Stimulated activated CD8-positive, alpha-beta memory T cell treated with anti-CD3 and anti-CD28 coated beads, Interleukin-2, amount 100 ng/mL, for 1 hour (primary cell): ENCODE measurements at places on chromosomes 3 and 15.

DNA sequence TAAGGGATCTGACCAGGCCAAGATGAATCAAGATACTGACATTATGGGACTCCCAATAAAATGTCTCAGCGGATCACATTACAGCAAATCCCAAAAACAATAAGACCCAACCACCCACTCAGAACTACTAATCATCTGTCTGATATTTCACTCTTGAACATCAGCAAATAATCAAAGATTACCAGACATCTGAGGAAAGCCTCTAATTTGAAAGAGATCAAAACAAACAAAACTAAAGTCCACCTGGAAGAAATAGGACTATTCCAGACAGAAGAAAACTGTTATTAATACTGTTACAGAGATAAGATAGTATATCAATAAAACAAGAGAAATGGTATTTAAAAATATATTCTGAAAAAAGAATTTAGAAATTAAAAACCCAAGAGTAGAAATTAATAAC lies 29.0 kb downstream of the TP53BP1 start:
- DNase-seq = no peak

DNA sequence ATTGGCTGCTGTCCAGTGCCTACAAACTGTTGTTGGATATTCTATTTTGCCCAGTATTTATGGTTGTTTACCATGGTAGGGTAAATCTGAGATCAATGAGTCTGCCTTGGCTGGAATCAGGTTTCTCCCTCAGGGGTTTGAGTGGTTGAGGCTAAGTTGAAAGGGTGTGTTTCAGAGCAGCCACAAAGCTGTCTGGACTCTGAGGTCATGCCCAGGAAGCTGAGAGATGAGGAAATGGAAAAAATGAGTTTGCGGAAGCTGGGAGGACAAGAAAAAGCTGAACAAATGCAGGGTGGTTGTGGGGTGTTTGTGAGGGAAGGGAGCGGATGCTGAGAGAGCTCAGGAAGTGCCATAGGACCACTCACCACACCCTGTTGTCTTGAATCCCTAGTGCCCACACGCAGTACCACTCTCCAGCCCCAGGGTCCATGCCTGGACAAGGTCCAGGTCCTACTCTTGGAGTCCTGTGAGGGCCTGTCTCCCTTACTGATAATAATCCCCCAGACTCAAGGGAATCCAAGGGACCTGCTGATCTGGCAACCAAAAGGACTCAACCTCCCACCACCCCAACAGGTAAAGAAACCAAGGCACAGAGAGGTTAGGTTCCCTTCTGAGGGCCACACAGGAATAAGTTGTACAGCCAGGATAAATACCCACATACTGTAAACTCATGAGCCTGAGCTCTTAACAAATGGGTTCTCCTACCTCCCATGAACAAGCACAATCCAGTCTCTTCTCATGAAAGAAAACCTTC lies 81.6 kb downstream of the PPCDC start:
- no peak for DNase-seq

DNA sequence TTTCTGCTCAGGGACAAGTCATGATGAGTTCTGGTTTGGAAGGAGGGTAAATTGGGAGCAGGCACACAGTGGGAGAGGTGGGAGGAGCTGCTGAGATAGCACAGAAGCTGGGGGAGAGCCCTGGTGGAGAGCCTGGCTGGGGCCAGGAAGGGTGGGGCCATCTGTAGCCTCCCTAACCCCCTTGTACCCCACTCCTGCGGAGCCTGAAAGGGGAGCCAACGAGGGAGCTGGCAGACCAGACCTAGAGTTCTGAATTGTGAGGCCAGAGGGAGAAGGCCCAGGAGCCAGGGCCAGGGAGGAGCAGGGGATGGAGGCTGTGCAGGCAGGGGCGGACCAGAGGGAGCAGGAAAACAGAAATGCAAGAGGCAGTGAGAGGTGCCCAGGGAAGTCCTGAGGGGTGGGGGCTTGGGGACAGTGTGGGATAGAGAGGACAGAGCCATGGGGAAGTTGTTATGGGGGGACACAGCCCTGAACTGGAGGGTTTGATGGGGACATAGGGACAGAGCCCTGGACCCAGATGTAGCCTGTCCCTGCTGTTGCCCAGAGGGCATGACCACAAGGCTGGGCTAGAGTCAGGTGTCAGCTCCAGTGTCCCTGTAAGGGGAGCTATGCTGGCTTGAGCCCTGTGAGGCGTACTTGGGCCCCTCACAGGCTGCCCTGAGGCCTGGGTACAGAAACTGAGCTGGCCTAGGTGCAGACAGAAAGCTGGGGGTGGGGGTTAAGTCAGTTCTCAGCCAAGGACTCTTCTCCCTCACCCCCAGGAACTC lies 1.2 kb downstream of the TMIE start:
- DNase-seq = no peak

- DNase-seq = no peak
Measured at GRCh38 chr3:20458994-20459716, 273.1 kb upstream of the SGO1 start.

DNA sequence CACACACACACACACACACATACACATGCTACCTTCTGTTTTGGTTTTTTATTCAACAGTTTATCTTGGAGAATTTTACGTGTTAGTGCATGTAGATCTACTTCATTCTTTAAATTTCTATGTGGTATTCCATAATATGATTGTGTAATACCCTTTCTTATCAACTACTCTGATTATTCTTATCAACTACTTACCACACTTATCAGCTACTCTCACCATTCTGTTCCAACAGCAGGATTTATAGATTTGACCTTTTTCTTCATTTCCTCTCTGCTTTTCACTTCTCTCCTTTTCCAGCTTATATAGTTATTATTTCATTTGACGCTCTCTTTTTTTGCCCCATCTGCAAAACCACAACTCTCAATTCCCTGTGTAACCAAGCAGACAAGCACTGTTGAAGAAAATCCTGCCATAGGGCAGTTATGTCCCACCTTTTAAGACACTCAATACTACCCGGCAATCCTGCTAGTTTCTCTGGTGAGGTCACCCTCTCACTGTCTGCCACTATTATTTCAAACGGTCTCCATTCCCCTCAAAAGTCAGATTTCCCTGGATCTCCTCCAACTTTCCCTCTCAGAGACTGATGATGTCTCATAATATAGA lies 56.9 kb upstream of the SATB1 start:
- no peak for DNase-seq

- DNase-seq = no peak
Measured at GRCh38 chr15:52943746-52944145, 153.6 kb upstream of the ONECUT1 start.

DNA sequence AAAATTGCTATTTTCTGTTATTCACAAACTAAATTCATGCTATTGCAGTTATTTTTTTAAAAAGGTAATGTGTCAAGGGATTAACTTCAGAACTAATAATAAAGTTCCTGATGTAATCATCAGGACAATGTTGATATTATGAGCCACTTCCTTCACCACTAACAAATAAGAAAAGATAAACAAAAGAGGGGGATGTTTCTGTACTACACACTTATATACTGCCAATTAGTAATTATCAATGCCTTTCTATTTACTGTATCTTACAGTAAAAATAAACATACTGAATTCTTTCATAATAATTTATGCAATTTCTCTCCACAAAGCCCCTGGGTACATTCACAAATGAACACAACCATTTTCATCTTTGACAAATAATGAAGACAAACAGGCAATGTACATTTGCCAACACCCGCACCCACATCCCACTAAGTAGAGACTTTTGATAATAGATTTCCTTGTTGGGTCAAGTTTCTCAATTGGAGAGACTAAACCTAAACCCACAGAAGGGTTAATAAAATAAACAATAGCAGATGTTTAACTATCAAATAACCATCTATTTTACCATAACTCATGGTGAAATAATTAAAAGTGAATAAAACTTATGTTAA lies 3.7 kb downstream of the CBLB start:
- DNase-seq = no peak

- DNase-seq = no peak
Measured at GRCh38 chr3:167102071-167102470, 278.0 kb downstream of the ZBBX start.

- DNase-seq = no peak
Measured at GRCh38 chr15:88657326-88658069, 18.7 kb downstream of the ISG20 start.
